Fibroblast of upper back skin (primary cell): ENCODE measurements at places on chromosomes 7 and 10.
A peak's percentile ranks its signal among the peaks of the same experiment; 100 is the strongest.

DNA sequence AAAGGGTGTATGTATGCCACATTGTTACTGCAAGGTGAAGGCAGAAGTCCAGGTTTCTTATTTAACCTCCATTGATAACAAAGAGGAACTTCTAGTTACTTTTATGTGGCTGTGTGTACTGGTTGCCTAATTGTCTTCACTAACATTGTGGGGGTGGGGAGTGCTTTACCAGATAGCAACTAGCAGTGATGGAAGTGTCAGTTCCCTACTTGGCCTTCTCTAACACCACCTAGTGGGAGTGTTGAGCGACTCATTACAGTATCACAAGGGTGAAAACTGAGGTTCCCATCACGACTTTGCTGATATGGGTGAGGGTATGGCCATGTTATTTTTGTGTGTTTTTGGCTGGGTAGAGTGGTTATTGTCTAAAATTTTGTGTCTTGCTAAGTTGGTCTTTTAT is 274.4 kb downstream of the THSD7A start:
- peak; percentile 32 for DNase-seq

- DNase-seq: no peak
Measured at GRCh38 chr7:119756687-119757086, 516.3 kb upstream of the KCND2 start.

- DNase-seq: no peak
Measured at GRCh38 chr10:21160116-21160515, 263.0 kb upstream of the NEBL start.

GRCh38 chr7:69109246-69109645 is 489.0 kb upstream of the AUTS2 start:
- DNase-seq: no peak

- DNase-seq: no peak
Measured at GRCh38 chr10:56003555-56003954, 357.5 kb downstream of the ZWINT start.

- no peak for DNase-seq
Measured at GRCh38 chr7:156975620-156976019, 26.1 kb downstream of the NOM1 start.

DNA sequence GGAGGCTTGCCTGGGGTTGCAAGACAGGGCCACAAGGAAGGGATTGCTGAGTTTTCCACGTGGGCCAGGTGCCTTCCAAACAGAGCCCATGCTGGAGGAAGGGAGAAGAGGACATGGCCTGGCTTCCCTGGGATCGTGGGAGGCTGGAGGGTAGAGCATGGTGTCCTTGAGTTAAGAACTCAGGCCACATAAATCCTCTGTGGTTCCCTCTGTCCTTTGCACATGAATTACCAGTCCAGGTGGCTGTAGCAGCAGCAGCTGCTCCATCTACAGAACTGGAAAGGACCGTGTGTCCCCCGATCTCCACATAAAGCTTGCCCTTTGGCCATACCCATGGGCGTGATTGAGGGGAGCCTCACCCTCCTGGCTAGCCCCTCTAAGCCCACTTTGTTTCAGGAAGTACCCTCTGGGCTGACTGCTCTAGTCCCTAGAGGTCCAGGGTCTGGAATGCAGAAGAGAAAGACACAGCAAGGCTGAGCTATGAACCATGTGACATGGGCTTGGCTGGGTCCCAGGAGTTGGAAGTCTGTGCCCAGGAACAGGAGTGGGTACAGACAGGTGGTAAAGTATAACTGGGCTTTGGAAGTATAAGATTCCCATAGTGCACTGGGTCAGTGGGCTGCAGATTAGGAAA is 84.9 kb downstream of the C10orf105 start:
- DNase-seq: no peak

- DNase-seq: no peak
Measured at GRCh38 chr10:59082249-59082648, 94.2 kb upstream of the PHYHIPL start.

GRCh38 chr10:127265288-127265687 is 68.9 kb upstream of the INSYN2A start:
- peak; percentile 4 for DNase-seq

GRCh38 chr7:85695533-85695932 is 508.7 kb upstream of the SEMA3D start:
- no peak for DNase-seq

- no peak for DNase-seq
Measured at GRCh38 chr7:90347759-90348158, 1.2 kb downstream of the GTPBP10 start.

- no peak for DNase-seq
Measured at GRCh38 chr10:35276889-35277288, 59.4 kb upstream of the CCNY start.

DNA sequence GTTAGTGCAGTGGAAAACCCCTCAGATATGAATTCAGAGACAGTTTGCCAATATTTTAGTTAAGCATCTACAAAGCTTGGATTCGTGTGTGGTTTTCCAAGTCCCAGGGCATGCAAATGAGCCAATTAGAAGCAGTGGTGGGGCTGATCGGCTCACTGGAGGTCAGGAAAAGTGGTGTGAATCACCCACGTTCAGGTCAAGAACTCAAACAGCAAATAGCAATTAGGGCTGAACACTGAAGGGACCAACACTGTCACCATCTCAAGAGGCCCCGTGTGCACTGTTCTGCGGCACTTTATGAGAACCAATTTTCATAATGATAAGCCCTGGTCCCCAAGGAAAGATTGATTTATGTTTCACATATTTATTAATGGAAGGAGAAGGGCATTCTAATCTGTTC is 68.9 kb downstream of the ADARB2 start:
- DNase-seq: no peak

- peak; percentile 29 for DNase-seq
Measured at GRCh38 chr10:125206623-125207022, 46.3 kb upstream of the CTBP2 start.

DNA sequence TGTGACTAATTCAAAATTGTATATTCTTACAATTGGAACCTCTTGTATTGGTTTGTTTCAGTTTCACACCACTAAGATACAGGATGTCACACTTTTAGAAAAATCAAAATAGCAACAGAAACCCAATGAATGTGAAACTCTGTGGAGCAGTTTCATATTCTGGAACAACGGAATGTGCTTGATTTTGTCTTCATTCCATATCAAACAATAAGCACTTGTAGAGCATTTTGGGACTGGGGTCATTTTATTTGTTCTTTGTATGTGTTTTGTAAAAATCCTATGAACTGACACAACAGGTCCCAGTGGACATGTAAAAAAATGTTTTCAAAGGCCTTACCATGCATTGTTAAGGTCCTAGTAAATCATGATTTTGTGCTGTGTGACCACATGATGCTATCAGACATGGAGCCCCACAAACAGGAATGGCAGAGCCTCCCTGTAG is 123.1 kb downstream of the DKK1 start:
- no peak for DNase-seq

DNA sequence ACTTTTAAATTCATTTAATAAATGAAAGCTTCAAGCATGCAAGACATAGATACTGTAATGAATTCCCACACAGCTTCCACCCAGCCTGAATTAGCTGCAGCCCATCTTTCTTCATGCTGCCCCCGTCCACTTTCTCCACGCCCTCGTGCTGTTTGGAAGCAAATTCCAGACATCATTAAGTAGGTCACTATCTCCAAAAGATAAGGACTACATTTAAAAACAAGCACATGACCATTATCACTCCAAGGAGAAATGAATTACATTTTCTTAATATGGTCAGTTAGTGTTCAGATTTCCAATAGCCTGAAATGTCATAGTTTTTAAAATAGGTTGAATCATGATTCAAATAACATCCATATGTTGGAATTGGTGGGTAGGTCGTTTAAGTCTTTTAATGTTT is 24.3 kb downstream of the LMTK2 start:
- DNase-seq: no peak

GRCh38 chr7:3482147-3482921 is 181.3 kb downstream of the SDK1 start:
- DNase-seq: peak; percentile 38

GRCh38 chr10:112838784-112839481 is 111.1 kb upstream of the TCF7L2 start:
- DNase-seq: no peak

GRCh38 chr7:6250364-6250833 is 22.0 kb downstream of the CYTH3 start:
- DNase-seq: peak; percentile 77

- no peak for DNase-seq
Measured at GRCh38 chr7:2811476-2812113, 32.5 kb downstream of the GNA12 start.

DNA sequence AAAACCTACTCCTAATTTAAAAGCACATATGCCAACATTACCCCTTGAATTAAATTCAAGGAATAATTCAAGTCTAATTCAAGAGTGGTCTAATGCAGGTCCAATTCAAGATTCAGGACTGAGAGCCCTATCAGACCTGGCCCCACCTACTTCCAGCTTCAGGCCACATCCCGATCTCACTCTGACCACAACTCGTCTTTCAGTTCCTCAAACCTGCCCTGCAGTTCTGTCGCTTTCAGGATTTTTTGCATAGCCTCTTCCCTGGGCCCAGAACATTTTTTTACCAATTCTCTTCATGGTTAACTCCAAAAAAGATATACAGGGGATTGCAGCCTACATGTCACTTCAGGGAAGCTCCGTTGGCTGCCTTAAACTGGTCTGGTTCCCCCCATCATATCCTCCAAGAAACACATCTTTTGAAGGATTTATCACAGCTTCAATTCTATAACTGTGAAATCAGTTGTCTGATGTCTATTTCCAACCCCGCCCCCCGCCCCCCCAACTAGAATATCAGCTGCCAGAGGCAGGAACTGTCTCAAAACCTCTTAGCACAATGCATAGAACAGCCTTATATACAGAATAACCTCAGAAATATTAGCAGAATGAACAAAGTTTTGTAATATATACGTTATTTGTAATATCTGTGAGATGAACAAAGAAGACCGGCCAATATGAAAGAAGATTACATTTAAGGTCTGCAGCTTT is 20.8 kb downstream of the CCDC6 start:
- no peak for DNase-seq

GRCh38 chr10:62112963-62113362 is 155.7 kb downstream of the RTKN2 start:
- DNase-seq: no peak

GRCh38 chr10:78919181-78919966 is 149.4 kb upstream of the ZMIZ1 start:
- DNase-seq: no peak
